NB4 (cell line): ENCODE measurements at places on chromosomes 5 and 9.
A peak's percentile ranks its signal among the peaks of the same experiment; 100 is the strongest.

GRCh38 chr5:107739661-107740060 lies 68.9 kb upstream of the EFNA5 start:
- DNase-seq: no peak

GRCh38 chr5:179819296-179820126 lies 1.2 kb upstream of the SQSTM1 start:
- peak; percentile 65 for DNase-seq

DNA sequence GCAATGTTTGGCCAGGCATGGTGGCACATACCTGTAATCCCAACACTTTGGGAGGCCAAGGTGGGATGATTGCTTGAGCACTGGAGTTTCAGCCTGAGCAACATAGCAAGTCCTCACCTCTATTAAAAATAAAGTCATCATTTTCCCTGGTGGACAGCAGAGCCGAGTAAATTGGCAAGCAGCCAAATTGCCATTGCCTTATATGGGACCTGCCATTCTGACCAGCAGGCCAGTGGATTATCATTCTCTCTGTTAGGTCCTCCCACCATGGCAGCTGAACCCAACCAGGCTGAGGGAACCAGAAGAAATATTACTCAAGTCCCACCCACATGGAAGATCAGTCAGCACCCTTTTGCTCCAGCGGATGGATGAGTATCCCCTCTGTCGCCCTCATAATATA lies 1829.9 kb downstream of the EFNA5 start:
- DNase-seq: no peak

GRCh38 chr5:35804201-35804653 lies 52.5 kb upstream of the IL7R start:
- no peak for DNase-seq

GRCh38 chr5:178322736-178323540 lies 90.3 kb upstream of the PHYKPL start:
- peak; percentile 31 for DNase-seq

GRCh38 chr9:98790842-98791607 lies 5.3 kb downstream of the ANKS6 start:
- peak; percentile 84 for DNase-seq

GRCh38 chr9:30058463-30058862 lies 2326.0 kb upstream of the ACO1 start:
- no peak for DNase-seq

- DNase-seq: no peak
Observed at GRCh38 chr5:118378959-118379358, 609.4 kb downstream of the DTWD2 start.

GRCh38 chr5:107535849-107536248 lies 134.9 kb downstream of the EFNA5 start:
- no peak for DNase-seq

DNA sequence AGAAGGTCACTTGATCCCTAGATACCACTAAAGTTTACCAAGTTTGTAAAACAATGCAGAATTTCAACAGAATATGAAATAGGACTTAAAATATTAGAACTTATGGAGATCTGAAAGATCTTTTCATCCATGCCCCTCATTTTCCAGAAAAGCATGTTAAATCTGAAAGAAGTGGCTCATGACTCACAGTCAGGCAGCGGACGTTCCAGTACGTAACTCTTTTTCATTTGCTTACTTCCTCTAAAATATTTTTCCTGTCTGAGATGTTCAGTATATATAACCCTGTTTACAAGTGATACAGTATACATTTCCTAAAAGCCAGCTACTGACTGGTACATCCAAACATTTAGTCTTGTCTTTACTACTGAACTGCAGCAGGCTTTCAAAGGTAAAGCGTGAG lies 22.3 kb downstream of the FBXW2 start:
- DNase-seq: no peak

- DNase-seq: peak; percentile 87
Observed at GRCh38 chr5:135214897-135215616, 181.0 kb upstream of the PITX1 start.

- DNase-seq: no peak
Observed at GRCh38 chr5:178465861-178466288, 124.3 kb downstream of the COL23A1 start.

DNA sequence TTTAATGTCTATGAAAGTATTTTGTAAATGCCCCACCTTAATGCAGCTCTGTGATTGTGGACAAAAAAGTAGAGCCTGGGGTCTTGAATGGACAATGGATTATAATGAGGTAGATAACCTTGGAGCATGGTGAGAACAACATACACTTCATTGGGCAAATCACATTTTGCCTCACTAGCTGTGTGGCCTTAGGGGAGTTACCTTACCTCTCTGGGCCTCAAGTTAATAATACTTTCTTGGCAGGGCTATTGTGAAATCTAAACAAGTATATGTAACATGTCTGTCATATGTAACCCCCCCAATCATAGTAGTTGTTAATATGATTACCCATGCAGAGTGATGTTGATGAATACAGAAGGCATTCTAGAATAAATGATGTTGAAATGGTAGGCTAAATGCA lies 213.6 kb upstream of the ANKRD55 start:
- DNase-seq: no peak

- no peak for DNase-seq
Observed at GRCh38 chr5:13653709-13654108, 290.8 kb downstream of the DNAH5 start.

GRCh38 chr9:37947977-37948376 lies 44.0 kb upstream of the SLC25A51 start:
- DNase-seq: no peak

DNA sequence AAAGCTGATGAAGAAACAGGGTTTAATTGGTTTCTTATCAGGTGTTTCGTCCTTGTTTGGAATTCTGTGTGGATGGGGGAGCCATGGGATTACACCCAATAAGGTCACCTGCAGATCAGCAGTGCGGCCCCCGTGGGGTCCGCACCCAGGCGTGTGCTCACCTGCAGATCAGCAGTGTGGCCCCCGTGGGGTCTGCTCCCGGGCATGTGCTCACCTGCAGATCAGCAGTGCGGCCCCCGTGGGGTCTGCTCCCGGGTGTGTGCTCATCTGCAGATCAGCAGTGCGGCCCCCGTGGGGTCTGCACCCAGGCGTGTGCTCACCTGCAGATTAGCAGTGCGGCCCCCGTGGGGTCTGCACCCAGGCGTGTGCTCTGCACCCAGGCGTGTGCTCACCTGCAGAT lies 41.7 kb upstream of the CEP72 start:
- no peak for DNase-seq

DNA sequence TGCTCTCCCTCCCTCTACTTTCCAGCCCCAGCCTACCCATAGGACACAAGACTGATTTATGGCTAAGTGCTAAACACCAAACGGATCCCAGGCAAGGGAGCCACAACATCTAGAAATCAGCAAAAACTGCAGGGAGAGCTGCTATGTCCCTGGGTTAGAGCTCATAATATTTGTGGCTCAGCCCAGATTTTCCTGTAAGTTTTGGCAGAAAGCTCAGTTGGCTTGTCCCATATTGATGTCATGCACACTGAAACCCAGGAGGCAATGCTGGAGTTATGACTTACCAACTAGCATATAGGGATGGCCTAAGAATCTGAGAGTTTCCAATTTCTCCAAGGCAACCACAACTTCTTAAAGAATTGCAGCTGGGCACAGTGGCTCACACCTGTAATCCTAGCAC lies 44.7 kb upstream of the MYOT start:
- DNase-seq: no peak

- DNase-seq: peak; percentile 67
Observed at GRCh38 chr5:126339215-126339805, 83.9 kb upstream of the GRAMD2B start.

- DNase-seq: no peak
Observed at GRCh38 chr5:131883984-131884383, 61.5 kb downstream of the MEIKIN start.

DNA sequence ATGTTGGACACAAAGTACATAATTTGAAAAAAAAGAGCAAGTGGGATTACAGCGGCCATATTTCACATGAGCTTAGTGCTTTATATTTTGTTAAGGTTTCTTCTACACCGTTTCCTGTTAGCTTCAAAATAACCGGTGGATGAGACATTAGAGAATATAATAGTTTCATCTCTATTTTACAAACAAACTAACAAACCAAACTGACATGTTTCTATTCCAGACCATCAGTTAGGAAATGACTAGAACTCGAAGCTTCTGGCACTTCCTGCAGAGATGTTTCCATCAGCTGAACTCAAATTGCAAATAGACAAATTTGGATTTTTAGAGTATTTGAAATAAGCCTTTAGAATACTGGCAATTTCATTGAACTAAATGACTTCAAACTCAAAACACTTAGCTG lies 86.5 kb downstream of the MTRR start:
- no peak for DNase-seq

DNA sequence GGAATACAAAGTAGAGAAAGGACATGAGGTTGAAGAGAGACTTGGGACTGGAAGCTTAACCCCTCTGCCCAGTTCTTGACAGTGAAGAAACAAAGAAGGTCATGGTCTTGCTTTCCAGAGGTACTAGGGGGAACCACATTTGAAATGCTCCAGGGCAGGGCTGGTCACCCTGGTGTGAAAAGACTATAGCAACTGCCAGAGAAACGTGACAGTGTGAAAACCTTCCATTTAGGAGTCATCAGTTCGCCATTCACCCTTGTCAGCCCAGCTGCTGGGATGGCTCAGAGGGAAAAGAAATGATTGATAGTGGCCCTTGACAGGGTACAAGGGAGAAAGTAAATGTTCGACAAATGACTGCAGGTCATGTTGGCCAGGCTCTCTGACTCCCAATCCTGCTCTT lies 56.7 kb downstream of the MAT2B start:
- DNase-seq: no peak

- no peak for DNase-seq
Observed at GRCh38 chr5:72695659-72696058, 120.8 kb upstream of the TNPO1 start.

DNA sequence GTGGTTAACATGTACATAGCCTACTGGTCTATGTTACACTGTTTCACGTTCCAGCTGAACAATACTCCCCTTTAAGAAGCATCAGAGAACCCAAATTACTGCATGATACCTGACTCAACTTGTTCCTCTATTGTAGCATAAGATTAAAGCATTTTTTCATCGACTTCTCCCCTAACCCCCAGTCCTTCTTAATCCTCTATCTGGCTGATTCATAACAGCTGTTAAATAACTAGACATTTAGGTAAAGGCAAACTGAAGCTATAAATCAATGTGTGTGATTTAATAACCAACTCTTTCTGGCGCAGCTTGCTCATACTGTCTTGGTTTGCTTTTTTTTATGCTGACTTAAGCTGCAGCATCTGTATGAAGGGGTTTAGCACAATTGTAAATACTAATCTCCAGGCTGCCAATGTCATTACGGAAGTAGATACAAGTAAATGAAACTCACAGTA lies 94.2 kb upstream of the MTAP start:
- no peak for DNase-seq

DNA sequence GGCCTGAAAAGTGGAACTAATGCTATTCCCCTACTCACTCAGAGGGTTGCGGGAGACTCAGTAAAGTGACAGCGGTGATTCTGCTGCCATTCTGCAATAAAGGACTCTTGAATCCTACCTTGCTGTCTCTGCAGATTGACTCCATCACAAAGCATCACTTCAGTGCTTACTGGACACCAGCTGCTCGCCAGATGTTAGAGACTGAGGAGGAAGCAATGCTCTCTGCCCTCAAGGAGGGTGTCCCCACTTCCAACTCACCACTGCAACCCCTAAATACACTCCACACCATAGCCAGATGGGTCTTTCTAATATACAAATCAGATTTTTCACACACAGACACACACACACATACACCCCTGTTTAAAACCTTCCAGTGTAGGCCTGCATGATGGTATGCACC lies 21.4 kb downstream of the TTLL11 start:
- no peak for DNase-seq

GRCh38 chr9:129598089-129598596 lies 22.8 kb downstream of the C9orf50 start:
- DNase-seq: no peak

- DNase-seq: no peak
Observed at GRCh38 chr9:137405677-137406081, 17.3 kb downstream of the EXD3 start.

DNA sequence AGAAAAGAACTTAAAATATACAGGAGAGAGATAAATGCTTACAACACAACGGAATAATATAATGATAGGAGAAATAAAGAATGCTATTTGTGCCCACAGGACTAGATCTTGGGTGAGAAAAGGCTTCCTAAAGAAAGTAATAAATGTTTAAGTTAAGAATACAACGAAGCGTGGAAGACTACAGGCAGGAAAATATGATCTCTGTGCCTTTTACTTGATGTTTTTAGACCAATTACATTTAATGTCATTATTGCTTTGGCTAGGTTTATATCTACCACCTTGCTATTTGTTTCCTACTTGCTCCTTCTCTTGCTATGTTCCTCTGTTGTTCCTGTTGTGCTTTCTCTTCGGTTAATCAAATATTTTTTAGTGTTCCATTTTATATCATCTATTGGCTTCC lies 80.2 kb upstream of the GOLGA1 start:
- no peak for DNase-seq

DNA sequence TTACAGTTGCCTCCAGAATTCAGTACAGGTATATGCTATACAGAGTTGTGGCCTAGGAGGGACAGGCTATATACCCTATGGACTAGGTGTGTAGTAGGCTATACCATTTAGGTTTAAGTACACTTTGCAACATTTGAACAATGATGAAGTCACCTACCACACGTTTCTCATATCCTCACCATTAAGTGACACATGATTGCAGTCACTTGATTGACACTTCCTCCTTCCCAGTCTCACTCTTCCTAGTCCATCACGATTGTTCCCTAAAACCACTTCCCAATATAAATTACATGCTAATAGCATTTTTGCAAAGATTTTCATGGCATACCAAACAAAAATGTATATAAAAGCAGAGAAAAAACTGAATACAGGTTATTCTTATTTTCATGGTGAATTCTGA lies 312.2 kb downstream of the EPB41L4A start:
- no peak for DNase-seq

DNA sequence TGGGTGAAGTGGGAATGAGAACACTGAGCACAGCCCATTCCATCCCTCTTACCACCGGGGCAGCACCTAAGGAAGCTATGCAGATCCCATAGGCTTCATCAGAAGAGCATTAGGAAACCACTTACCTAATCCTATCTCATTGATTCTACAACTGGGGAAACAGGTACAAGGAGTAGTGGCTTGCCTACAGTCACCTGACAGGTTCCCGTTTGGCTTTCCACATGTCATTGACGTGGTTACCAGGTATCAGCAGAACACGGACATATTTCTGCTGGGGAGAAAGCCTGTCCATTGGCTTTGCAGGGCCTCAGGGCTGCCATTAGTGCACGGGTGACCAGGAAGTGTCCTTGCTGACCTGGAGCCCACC lies 11.3 kb downstream of the AFAP1L1 start:
- no peak for DNase-seq

GRCh38 chr5:112682621-112683061 lies 55.0 kb upstream of the APC start:
- DNase-seq: no peak

- no peak for DNase-seq
Observed at GRCh38 chr9:26034786-26035185, 356.5 kb upstream of the TUSC1 start.
